Ovary (tissue), 10 donors: ENCODE measurements at places on chromosomes 7 and 10. TPM values are rescaled to one million over a fixed set of nuclear protein-coding genes. Genes with fewer than 3 reads are reported as not detected.

DNA sequence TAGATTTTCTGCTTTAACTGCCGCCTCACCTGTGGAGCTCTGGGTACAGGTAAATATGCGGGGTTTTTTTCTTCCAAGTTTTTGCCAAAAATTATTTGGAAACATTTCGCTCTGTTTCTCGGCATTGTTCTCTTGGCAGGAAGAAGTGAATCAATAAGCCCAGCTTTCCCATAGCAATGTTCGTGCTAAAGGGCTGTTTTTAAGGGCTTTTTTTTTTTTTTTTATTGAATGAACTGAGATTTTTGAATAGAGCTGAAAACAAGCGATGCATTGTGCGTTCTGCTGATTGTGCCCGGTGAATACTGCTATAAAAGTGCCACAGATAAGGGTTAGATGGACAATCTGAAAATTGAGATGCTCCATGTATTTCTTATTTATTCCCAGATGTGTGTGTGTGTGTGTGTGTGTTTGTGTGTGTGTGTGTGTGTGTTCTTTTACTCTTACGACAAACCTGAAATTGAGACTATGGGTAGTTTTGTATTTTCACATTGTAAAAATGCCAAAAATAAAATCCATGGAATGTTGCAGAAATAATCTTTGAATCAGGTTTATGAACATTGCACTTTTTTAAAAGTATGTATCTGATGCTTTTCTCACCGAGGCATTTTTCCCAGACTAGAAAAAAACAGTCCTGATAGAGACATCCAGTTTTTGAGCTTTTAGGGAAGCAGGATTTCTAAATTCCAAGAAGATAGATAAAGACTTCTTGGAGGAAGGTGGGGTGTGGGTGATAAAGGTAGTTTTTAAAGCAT, 30.5 kb downstream of the KIAA1217 start:
- no peak for DNase-seq

DNA sequence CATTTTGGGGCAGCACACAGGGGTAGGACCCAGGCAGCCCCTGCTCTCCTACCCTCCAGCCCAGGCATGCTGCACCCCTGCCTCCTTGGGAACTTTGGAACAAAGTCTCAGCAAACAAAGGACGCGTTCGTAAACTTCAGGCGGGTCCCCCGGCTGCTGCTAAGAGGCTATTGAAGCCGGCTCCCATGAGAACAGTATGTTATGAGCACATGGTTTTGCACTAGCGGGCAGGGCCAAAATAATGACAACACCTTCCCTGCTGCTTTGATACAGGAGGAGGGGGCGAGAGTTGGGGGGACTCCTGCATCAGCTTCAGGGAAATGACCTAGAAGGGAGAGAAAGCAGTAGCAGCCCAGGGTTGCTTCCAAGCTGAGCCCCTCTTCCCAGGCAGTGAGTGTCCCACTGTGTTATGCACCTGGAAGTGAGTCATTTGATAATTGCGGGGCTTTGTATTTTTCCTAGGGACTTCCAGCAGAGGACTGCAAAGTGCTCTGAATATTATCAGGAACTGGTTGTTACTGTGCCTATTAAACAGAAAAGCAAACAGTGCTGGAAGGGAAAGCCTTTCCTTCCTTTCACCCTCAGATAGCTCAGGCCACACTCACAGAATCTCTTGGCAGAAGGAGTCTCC, 6.9 kb downstream of the ITPRIP start:
- DNase-seq, result no peak

DNA sequence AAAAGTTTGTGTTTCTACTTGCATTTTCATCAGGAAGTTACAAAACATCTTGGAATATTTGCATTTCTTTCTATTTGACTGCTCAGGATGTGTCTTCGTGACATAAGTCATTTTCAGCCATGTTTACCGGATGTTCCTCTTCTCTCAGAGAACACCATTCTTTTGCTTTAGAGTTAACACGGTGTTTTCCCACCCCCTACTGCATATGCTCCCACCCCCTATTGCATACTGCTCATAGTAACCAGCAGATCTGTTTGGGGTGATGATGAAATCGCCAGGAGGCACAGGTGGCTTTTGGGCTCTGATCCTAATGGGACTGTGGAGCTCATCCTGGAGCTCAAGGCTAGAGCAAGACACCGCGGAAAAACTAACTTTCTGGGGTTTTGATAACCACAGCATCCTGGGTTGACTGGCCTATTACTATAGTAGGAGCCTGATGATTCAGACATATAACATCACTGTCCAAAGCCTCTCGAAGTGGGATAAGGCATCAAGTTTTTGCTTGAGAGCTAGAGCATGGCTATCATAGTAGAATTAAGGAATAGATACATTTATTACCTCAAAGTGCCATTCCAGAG, 65.1 kb upstream of the BET1 start:
- no peak for DNase-seq

DNA sequence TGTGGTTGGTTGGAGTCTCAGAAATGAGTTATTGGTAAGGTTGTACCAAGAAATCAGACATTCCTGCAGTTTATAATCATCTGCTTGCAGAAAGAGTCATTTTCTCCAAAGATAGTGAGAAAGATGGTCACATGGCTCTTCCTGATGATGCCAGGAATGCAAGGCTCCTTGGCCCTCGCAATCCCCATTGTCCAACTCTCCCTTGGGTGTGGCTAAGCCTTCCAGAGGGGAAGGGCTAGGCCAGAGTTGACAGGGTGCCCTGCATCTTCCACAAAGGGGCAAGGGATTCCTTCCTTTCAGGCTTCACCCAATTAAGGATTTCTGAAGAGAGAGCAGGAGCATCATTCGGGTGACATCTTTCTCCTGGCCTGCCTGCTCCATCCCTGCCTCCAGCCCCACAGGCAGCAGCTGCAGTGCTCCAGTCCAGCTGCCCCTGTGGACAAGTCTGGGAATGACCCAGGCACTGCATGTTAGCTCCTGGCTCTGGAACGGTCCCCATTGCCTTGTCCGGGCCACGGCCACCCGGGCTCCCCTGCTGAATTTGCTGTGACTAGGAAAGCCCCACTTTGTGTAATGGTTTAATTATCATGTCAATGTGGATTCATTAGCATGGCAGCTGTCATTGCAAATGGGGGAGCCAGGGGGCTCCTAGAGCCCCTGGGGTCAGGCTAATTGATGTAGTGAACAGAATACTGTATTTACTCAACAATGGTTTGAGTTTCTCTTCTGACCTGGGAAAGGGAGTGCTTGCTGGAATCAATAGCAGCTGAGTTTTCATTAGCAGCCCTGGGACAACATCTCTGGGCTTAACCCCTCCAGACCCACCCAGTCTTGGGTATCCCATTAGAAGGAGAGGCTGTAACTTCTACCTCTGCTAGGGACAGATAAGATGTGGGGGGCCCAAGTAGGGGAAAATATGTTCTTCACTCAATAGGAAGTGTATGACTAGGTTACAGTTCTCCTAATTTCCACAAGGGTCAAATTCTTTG, 112.6 kb upstream of the TBX20 start:
- no peak for DNase-seq

DNA sequence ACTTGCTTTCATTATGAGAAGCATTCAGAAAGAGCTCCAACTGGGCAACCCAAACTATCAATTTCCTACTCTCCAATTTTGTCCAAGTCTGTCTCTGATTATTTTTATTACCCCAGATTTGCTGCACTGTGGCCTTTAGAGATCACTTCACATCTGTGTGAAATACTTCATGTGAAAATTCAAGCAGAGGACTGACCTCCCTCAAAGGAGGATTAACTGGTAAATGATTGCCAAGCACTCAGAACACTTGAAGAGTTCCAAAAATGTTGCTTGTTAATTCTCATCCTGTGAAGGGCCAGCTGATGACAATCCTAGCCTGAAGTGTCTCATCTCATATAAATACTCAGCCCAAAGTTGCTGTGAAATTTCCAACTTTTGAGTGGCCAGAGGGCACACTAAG, 182.8 kb upstream of the DGKB start:
- no peak for DNase-seq

DNA sequence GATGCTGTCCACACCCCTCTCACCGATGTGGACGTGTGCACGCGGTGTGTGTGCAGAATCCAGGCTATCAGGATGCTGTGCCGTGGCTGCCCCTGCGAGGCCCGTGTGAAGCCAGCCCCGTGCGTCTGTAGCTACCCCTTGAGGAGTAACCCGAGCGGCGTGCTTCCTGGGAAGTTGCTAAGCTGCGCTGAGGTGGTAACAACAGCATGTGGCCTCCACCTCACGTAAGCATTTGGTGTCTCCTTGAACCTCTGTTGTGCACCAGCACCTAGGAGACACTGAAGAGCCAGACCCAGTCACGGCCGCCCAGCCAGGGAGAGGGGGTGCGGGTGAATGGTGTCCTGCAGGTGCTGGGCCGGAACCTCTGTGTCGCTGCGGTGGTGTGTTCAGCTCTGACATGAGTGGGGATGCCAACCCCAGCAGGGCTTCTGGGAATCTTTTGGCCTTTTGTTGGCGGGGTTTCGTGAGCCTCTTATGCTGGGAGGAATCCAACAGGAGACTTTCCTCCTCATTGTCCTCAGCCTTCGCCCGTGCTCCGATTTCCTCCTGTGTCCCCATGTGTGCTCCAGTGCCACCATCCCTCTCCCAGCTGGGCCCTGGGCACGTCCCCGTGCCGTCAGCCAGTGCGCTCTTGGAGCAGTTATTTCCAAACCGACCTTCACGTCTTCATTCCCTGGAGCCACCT, 60.4 kb downstream of the DNAJB6 start:
- DNase-seq, result no peak

DNA sequence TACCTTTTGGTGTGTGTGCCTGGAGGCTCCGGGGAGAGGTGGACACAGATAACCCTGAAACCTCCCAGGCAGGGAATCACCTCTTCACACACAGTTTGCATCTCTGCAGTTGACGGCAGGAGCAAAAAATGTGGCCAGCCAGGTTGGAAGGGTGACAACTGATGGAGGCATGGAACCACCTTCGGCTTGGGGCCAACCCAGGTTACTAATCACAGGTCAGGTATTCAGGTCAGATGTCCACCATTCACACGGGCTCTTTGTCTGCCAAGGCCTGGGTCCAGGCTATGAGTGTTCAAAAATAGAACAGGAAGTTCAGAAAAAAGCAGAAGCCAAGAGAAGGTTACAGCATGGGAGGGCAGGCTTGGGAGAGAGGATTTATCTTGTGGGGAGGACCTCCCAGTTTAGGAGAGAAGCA, 137.2 kb upstream of the EFCAB10 start:
- no peak for DNase-seq

DNA sequence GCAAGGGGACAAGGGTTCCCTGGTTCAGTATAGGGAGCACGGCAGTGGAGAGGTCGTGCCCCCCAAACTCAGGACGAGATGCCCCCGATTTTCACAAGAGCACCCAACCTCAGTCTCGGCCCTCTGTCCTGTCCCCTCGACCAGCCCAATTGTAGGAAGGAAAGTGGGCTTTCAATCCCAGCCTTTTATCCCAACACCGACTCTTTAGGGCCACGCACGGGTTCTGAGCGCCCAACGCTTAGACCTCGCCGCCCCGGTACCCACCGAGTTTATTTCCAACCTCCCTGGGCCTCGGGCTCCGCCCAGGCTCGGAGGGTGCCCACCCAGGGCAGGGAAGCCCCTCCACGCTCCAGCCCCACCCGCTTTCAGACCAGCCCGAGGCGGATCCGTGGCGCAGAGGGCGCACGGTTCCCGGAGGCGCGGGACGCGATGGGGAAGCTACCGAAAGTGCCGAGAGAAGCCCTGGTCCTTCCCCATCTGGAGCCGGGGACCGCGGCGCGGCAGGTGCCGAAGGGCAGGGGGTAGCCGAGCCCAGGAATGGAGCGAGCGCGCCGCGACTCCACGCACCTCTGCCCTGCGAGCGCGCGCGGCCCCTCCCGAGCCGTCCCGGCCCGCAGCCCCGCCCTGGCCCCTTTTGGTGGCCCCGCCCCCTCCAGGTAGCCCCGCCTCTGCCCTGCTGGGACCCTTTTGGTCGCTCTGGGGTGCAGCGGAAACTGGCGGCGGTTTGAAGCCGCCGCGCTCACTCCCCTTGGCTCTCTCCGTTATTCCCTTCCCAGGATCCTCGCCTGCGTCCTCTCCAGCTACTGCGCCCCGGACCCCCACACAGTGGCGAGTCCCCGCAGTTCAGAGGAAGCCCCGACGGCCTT, 20.4 kb downstream of the GRID2IP start:
- no peak for DNase-seq

- DNase-seq, result no peak
Observed at GRCh38 chr10:93907059-93907458, 13.3 kb downstream of the SLC35G1 start.

- no peak for DNase-seq
Observed at GRCh38 chr7:2100278-2101208, 132.2 kb downstream of the MAD1L1 start.

DNA sequence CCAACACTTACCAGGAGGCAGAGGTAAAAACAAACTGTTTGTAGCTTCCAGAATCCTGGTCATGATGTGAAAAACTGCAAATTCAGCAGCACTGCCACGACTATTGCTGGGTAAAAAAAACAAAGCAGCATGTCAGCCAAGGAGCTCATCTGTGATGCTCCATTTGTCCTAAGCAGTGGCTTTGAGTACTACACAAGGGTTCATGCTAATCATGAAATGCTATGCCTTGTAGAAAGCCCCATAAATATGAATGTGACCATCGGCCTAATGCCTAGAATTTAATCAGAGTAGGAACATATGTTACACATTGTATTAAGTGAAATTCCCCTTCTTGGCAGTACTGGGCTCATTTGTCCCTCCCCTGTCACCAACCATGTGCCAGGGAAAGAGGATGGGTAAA, 95.4 kb downstream of the GSAP start:
- no peak for DNase-seq

GRCh38 chr7:91427051-91427450, 162.8 kb downstream of the FZD1 start:
- DNase-seq, result no peak

- DNase-seq, result no peak
Observed at GRCh38 chr7:113094517-113095249, 8.1 kb upstream of the GPR85 start.

DNA sequence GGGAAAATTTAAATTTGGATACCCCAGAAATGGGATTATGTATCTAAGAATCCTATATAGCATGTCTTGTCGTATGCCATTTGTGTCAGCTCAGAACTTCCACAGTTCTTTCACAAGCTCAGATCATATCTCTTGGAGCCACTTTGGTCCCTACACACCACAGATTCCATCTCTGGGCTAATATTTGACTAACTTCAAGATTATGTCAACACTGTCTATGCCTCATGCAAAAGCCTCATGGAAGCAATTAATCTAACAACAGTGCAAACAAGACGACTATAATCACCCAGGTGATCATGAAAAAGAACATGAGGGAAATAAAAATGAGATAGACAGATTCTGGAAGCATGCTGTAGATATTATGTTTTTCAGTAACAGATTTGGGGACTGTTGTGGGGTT, 189.1 kb downstream of the LRRTM3 start:
- no peak for DNase-seq

GRCh38 chr7:20200361-20200760, 16.8 kb downstream of the MACC1 start:
- no peak for DNase-seq

- DNase-seq, result peak; percentile 68
Observed at GRCh38 chr10:29895456-29895855, 163.9 kb downstream of the JCAD start.

Gene TDRD1
- 1.2 TPM for total RNA-seq

Gene HYAL4
- total RNA-seq, result not detected

Gene FGF8
- not detected for total RNA-seq

Gene OGDHL
- total RNA-seq, result 1.1 TPM

Gene GPR26
- total RNA-seq, result not detected

Gene SFRP4
- 97.1 TPM for total RNA-seq

Gene LHFPL3
- not detected for total RNA-seq
